ENCODE measurements at places on chromosomes 7 and 10.

- no peak for DNase-seq
These were observed 118.8 kb downstream of the IQUB start for GRCh38 chr7:123415625-123416024.

- no peak for DNase-seq
These were observed 61.7 kb upstream of the PAX2 start for GRCh38 chr10:100683545-100684300.

- no peak for DNase-seq
These were observed 176.8 kb upstream of the FERD3L start for GRCh38 chr7:19322002-19322401.

DNA sequence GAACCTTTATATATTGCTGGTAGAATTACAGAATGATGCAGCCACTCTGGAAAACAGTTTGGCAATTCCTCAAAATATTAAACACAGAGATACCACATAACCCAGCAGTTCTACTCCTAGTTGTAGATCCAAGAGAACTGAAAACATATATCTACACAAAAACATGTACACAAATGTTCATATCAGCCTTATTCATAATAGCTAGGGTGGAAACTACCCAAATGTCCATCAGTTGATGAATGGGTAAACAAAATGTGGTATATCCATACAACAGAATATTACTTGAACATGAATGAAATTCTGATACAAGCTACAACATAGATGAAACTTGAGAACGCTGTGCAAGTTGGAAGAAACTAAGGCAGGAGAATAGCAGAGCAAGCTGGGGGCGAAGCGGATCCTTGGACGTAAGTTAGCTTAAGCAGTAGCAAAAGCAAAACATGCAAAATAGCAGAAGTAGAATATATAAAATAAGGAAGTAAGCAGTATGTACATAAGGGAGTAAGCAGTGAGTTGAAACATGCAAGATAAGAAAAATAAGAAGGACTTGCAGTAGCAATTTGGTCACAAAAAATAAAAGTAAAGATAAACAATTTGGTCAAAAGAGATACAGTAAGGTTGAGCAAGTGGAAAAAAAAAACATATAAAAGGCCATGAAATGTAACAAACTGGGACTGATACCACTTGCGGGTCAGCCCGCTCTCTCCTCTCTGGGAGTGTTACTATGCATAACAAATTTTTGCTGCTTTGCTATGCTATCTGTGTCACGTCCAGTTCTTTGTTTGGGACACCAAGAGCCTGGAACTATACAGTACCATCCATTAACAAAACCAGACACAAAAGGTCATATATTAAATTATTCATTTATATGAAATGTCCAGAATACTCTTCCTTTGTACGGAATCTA is 18.0 kb upstream of the HILPDA start:
- DNase-seq = no peak

DNA sequence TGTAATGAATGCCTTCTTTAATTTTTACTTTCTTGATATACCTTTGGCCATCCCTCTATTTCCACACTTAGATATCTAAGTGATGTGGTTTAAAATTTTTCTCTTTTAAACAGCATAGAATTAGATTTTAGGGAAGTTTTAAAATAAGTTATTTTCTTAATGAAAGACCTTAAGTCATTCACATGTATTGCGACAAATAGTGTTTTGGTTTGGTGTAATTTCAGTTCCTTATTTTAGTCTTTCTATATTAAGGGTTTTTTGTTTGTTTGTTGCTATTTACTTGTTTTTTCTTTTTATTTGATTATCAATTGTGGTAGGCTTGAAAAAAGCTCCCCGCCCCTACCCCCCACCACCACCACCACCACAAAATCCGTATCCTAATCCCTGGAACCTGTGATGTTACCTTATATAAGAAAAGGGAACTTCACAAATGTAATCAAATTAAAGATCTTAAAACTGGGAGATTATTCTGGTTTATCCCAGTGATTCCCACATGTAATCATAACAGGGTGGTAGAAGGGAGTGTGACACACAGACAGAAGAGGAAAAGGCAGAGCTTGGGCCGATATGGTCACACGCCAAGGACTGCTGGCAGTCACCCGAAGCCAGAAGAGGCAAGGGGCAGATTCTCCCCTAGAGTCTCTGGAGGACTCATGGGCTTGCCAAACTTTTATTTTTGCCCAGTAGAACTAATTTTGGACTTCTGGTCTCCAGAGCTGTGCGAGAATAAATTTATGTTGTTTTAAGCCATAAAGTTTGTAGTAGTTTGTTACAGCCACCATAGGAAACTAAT is 149.7 kb downstream of the NPSR1 start:
- no peak for DNase-seq

- DNase-seq = no peak
These were observed 83.9 kb downstream of the MAD1L1 start for GRCh38 chr7:2148814-2149213.

DNA sequence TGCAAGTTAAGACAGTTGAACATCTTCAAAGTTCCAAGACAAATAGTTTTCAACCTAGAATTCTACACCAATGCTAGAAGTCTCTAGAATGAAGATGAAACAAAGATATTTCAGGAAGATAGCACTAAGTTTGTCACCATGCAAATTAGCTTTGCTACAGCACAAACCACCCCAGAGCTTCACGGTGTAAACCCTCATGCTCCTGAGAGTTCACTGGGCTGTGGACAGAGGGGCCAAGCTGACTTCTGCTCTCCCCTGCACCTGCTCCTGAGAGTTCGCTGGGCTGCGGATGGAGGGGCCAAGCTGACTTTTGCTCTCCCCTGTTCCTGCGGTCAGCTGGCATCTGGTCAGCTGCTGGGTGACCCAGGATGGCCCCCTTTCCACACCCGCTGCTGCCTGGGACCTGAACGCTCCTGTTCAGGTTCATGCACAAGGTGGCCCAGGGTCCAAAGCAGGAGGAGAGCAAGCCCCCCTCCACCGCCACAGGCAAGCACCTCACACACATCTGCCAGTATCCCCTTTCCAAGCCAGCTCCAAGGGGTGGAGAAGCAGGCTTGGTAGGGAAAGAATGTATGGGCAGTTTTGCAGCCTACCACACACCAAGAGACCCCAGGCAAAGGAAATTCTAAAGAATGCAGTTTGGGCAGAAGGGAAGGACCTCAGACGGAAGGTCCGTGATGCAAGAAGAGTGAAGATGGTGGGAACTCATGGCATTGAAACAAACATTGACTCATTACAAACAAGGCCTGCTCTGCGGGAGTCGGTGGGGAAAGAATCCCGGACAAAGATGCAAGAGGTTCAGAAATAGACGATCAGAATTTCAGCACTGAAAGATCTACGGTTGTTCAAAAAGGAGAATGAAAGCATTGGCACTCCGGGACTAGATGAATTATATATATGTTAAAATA is 137.8 kb upstream of the PPP2R2D start:
- no peak for DNase-seq

GRCh38 chr10:114992189-114992775 is 54.3 kb downstream of the TRUB1 start:
- DNase-seq = no peak

DNA sequence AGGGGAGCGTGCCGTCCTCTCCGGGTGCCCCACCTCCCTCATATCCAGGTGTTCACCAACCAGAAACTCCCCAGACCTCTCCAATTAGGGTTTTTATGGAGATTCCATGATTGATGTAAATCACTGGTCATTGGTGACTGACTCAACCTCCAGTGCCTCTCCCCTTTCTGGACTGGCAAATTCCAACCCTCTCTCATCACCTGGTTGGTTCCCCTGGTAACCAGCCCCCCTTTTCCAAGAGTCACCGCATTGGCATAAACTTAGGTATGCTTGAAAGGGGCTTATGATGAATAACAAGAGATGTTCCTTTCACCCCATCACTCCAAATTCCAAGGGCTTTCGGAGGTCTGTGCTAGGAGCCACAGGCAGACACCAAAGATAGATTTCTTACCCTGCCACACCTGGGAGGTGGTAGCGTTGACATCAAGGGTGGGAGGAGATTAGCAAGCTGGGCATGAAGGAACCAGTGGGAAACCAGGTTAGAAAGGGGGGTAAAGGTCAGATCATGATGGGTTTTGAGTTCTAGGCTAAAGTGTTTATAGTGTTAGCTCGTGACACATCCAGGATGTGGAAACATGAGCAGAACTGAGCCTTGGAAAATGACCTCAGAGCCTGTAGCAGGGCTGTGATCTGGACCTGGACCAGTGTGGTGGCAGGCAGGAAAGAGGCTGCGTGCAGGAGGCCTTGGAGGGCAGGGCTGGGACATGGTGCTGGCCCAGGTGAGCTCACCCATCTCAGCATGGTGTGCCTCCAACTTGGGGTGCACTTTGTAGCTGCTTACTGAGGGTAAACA is 45.1 kb downstream of the CAMK1D start:
- DNase-seq = no peak

GRCh38 chr10:43235070-43235900 is 31.6 kb downstream of the RASGEF1A start:
- peak; percentile 7 for DNase-seq

- DNase-seq = peak; percentile 78
These were observed 11.1 kb downstream of the FAM53B start for GRCh38 chr10:124732931-124733570.

GRCh38 chr7:17103170-17103569 is 195.3 kb upstream of the AHR start:
- DNase-seq = no peak

GRCh38 chr10:125783957-125784356 is 8.3 kb upstream of the MMP21 start:
- no peak for DNase-seq

DNA sequence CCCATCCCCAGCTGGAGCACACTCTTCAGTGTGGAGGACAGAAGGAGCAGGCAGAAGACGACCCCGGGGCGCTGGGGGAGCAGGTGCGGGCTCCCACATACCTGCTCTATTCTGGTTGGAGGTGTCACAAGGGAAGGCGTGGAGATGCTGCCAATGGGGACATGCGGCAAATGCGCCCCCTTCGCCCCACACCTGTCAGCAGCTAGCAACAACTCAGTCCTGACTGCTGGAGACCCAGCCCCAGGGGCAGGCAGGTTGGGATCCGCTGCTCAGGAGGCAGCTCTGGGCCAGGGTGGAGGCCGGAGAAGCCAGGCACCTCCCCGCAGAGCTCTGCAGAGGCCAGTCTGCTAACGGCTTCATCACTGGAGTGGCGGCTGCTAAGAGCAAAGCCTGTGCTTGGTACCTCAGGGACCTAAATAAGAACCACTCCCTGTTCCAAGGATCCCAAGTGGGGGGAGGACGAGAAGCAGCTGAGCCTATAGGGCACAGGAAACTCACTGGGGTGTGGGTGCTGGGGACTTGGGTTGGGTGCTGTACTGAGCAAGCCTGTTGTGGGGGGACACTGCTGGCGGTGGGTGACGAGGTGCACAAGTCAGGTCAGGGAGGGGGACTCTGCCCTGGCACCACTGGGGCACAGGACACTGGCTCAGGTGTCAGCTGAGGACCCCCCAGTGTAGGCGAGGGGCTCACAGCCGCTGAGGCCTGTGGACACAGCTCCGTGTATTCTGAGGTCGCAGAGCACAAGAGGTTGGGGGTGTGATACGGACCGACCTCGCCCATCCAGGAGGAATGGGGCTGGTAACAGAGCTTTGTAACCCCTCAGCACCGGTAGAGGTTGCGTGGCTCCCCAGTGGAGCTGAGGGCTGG is 19.2 kb upstream of the GPR146 start:
- DNase-seq = peak; percentile 12

- no peak for DNase-seq
These were observed 206.3 kb downstream of the SNX10 start for GRCh38 chr7:26497801-26498596.

DNA sequence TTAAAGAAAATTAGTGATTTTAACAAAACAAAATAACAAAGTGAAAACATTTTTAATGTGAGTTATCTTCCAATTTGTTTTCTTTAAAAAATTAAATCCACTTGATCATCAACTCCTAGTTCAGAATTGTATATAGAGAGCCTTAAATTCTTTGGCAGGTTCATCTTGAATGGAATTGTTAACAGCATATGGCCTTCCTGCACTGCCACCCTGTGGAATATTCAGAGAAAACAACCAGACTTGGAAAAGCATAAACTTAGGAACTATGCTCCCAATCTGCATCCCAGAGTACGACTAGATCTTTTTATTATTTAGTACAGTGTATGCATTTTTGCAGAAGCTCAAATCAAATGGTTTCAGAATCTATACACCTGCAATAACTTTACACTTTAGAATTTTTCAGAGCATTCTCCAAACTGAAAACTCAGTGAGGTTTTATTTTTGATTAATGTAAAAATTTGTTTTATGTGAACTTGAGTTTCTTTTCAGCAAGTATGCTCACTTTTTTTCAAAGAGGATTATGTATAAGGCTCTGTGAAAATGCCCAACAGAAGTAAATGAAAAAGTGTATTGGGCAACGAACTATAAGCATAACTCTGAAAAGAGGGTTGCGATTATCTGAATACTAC is 44.9 kb upstream of the ANK3 start:
- no peak for DNase-seq

- DNase-seq = no peak
These were observed 8.1 kb downstream of the STK32C start for GRCh38 chr10:132299371-132300336.

DNA sequence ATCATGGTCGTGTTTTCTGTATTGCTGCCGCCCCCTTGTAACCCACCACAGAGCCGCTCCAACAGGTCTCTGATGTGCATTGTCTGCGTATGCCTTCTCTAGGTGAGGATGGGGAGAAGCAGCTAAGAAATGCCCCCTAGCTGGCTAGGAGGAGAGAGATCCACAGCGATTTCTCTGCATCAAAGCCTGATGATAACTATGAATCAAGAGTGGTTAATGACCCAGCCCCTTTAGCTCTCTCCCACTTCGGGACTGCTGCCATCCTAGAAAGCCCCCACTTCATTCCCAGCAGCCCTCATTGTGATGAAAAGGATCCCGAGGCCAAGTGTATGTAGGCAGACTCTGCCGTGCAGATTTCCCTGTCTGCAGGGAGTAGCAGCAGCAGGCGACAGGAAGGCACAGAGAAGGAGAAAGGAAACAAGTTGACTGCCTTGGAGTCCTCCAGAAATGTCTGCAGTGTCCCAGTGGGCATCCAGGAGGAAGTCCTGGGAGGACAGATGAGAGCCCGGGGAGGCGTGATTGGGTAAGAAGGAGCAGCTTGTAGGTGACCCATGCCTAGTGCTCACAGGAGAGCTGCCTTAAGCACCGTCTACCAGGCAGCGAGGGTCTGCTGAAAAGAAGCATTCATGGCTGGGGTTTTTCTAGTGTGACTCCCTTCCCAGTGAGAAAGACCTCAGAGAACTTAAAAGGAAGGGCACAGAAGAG is 2.9 kb downstream of the PLXNA4 start:
- DNase-seq = no peak

- DNase-seq = no peak
These were observed 192.5 kb downstream of the EBF3 start for GRCh38 chr10:129771576-129771975.

- DNase-seq = no peak
These were observed 3.6 kb downstream of the GARS1 start for GRCh38 chr7:30598121-30598876.

- no peak for DNase-seq
These were observed 43.3 kb downstream of the SGCE start for GRCh38 chr7:94612661-94613060.

Measured in psoas muscle (tissue), 8 donors.